Foreskin fibroblast (primary cell): ENCODE measurements at places on chromosomes 3 and 15.
A peak's percentile ranks its signal among the peaks of the same experiment; 100 is the strongest.

DNA sequence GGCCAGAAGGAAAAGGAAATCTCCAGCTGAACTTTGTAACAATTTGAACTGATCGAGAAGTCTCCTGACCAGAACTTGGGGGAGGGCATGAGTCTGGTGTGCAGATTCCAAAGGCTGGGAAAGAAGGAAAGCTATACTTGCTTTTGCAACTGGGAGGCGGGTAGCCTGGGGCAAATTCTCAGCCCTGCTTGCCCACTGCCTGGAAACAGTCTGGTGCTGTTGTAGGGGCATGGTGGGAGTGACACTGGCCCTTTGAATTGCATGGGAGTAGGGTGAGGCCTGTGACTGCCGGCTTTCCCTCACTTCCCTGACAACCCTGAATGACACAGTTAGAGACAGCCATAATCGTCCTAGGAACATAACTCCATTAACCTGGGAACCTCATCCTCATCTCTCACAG is 114.0 kb upstream of the POU1F1 start:
- no peak for DNase-seq

- no peak for DNase-seq
Measured at GRCh38 chr3:6041894-6042293, 819.0 kb upstream of the GRM7 start.

GRCh38 chr3:33419948-33420347 is 20.3 kb downstream of the UBP1 start:
- DNase-seq, result no peak

DNA sequence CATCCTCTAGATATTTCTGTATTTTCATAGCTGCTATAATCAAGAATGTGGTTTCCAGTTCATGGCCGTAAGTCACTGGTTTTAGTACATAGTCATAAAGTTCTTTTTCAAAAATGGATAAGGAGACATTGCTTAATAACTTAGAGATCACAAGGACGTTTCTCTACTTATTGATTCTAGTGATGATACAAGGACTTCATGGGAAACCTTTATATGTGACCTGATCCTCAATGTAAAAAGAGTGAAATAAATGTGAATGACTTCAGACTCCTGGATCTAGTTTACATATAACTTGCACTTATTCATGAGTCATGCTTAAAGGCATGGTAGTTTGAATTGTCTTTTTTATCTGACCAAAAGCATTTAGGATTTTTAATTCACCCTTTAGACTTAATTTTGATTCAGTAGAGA is 35.2 kb downstream of the TSC22D2 start:
- no peak for DNase-seq

DNA sequence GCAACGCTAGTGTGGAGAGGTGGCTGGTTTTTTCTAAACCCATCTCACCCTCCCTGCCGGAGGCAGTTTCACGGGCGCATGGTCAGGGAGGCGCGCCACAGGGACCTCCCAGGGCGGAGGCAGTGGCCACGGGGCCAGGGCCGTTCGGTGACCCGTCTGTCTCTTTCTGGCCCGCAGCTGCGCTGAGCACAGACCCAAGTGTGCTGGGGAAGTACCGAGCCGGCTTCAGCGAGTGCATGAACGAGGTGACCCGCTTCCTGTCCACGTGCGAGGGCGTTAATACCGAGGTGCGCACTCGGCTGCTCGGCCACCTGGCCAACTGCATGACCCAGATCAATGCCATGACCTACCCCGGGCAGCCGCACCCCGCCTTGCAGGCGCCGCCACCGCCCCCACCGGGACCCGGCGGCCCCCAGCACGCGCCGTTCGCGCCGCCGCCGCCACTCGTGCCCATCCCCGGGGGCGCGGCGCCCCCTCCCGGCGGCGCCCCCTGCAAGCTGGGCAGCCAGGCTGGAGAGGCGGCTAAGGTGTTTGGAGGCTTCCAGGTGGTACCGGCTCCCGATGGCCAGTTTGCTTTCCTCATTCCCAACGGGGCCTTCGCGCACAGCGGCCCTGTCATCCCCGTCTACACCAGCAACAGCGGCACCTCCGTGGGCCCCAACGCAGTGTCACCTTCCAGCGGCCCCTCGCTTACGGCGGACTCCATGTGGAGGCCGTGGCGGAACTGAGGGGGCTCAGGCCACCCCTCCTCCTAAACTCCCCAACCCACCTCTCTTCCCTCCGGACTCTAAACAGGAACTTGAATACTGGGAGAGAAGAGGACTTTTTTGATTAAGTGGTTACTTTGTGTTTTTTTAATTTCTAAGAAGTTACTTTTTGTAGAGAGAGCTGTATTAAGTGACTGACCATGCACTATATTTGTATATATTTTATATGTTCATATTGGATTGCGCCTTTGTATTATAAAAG is 1.8 kb downstream of the HES1 start:
- no peak for DNase-seq

DNA sequence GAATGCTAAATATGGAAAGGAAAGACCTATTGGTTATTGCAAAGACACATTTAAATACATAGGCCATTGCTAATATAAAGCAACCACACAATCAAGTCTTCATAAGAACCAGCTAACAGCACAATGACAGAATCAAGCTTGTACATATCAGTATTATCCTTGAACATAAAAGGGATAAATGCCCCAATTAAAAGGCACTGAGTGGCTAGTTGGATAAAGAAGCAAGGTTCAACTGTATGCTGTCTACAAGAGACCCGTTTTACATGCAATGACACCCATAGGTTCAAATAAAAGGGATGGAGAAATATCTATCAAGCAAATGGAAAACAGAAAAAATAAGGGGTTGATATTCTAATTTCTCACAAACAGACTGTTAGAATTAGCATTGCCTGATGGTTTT is 706.1 kb downstream of the EPHA3 start:
- no peak for DNase-seq

GRCh38 chr15:99932676-99933402 is 199.6 kb upstream of the LYSMD4 start:
- no peak for DNase-seq

DNA sequence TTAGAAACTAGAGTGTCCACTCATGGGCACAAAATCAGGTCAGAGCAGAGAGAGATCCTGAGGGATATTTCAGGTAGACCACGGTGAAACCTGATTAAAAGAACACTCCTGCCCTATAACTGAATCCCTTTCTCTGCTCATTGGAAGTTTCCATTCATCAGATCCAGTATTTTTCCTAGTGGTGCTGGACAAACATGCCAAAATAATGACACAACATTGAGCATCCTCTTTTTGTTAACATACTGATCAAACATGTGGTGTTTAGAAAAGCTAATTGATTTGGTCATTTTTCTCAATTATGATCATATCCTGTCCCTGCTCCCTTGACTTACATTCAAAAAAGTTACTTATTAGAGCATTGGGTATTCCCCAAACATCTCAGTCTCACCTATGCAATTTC is 27.2 kb downstream of the PTX3 start:
- no peak for DNase-seq

DNA sequence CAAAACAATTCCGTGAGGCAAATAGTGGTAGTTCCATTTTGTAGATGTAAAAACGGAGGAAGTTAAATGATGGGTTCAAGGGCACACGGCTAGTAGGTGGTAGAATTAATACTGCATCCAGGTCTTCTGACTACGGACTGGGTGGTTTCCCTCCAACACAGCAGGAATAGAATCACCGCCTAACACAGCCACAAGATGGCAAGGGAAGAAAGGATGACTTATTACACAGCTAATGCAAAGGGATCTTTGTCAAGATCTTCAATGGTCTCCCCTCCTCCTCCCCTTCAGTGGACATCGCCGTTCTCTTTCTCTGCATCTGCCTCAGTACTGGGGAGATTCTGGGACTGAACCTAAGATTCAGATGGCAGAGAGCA is 524 bp upstream of the TOPBP1 start:
- no peak for DNase-seq

GRCh38 chr3:158974904-158975303 is 173.1 kb downstream of the MFSD1 start:
- DNase-seq, result no peak

- no peak for DNase-seq
Measured at GRCh38 chr3:118635711-118636110, 398.9 kb downstream of the IGSF11 start.

- peak; percentile 7 for DNase-seq
Measured at GRCh38 chr3:9222956-9223639, 26.3 kb downstream of the SRGAP3 start.

DNA sequence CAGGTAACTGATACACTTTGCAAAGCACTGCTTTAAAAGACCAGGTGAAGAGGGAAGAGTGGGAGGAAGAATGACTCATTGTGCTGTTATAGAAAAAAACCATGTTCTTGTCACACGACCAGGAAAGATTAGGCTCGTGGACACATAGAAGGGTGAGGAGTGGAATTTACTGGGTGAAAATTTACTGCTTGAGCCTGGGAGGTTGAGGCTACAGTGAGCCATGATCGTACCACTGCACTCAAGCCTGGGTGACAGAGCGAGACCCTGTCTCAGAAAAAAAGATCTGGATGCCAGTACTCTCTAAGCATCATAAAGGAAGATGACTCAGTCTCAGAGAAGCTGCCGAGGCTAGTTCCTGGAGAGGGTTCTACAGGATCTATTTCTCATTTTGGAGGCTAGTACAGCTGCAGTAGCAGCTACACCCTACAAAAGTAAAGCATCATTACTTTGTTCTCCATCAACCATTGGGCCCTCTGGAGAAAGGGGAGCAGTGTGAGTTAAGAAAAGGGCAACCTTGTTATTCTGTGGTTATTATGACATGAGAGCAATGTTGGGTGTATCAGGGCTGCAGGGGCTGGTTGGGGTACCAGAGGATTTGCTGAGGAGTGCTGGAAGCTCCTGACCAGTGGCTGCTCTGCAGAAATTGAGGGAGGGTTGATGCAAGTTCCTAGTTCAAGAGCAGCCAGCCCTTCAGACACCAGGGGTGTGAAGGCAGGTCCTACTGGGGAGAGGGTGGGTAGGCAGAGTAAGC is 75.4 kb downstream of the CMTM8 start:
- DNase-seq, result peak; percentile 34

DNA sequence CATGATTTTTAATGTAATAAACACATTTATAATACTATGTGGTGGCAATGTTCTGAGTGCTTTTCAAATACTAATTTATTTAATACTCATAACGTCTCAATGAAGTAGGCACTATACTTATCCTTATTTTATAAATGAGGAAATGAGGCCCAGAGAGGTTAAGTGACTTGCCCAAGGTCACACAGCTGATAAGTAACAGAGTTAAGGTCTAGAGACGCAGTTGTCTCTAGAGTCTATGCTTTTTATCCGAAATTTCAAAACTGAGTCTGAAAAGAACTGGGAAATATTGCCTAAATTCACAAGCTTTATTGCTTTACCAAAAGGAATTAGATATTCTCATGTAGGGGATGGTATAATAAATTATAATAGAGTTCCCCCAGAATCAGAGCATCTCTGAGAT is 31.4 kb upstream of the MAGEF1 start:
- no peak for DNase-seq

DNA sequence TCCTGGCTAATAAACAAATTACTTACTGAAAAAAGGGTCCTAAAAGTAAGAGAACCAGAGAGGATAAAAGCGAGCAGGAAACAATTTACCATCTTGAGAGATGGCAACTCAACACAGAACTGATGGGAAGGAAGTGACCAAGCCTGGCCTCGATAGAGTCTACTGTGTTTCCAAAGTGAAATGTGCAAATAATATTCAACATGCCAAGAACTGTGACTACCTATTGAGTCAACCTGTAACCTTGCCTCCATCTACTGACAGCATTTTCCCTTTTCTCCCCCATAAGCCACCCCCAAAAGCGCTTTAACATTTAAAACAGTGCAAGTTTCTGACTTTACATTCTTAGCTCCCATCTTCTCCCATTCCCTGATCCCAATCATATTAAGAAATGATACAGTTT is 75.4 kb upstream of the PSMD6 start:
- DNase-seq, result peak; percentile 16

GRCh38 chr3:111012388-111013248 is 59.0 kb upstream of the NECTIN3 start:
- no peak for DNase-seq
